ENCODE measurements at places on chromosomes 4 and X.

DNA sequence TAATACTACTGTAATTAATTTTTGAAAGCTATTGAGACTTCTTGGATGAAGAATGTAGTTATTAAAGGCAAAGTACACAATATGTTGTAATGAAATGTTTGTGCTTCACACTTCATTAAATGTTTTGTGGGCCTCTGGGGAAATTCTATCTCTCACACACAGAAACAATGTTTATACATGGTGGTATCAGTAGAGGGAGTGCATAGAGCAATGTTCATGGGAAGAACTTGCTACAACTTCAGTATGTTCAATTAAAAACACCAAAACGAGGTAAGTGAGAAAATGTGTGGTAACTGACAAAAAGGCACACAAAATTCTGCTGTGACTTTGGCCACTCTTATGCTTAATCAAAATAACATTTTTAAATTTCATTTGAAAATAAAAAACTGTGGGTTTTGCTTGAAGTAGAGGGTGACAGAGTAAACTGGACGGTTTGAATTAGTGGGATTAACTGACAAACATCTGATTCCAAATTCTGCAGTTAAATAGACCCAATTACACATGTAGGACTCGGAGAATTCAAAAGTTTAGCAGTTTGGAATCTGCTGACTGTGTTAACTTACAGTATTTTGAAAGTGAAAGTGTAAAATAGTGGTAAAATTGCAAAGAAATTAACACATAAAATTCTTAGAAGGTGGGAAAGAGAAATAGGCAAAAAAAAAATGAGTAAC lies 111.4 kb upstream of the TTC29 start:
- peak; percentile 34 for DNase-seq

DNA sequence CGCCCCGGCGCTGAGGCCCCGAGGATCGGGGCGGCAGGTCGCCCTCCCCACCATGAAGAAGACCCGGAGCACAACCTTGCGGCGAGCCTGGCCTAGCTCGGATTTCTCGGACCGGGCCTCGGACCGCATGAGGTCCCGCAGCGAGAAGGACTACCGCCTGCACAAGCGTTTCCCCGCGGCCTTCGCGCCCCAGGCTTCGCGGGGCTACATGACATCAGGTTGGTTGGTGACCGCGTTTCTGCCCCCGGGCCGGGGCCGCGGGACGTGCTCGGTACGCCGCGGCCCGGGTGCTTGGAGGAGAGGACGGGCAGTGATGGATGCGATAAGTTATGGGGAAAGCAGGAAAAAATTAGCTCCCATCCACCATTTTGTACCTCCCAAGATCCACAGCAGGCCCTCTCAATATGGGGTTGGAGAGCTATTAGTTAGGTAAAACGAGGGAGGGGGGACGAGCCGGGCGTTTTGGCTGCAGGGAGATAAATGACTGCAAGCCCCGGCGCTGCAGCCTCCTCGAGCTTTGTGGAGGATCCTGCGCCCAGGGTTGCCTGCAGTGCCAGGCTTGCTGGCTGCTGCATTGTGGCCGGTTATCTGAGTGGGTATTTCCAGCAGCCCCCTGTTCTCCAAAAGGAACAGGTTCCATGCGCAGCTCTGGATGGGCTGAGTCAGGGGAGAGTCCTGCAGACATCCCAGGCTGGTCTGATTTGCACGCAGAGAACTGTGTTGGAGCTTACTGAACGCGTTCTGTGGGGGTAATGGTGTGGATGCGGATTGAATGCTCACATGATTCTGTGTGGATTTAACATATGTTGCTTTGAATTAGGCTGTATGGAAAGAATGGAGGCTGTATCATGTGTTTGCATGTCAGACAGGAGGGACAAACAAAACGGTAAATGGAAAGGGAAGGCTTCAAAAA lies 1.9 kb downstream of the STOX2 start:
- no peak for DNase-seq

GRCh38 chr4:16819652-16820051 lies 78.8 kb downstream of the LDB2 start:
- no peak for DNase-seq

- peak; percentile 67 for DNase-seq
Observed at GRCh38 chr4:164572877-164573279, 181.1 kb upstream of the SMIM31 start.

GRCh38 chrX:48897157-48897624 lies 377 bp downstream of the TIMM17B start:
- DNase-seq: peak; percentile 62

- DNase-seq: no peak
Observed at GRCh38 chrX:14295426-14295825, 233.9 kb upstream of the GLRA2 start.

DNA sequence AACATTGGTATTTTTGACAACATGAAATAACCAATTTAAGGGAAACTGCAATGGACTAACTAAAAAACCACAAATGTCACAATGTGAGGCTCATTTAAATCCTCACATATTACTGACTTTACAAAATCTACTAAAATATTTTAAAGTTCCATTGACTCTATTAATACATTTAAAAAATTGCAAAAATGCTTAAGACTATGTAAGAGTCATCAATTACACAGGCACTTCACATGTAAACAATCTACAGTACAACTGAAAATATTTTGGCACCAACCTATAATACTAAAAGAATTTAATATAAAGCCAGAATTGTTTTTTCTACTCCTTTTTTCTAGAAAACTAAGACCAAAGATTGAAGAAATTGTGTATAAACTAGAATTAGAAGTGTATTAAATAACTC lies 76.8 kb upstream of the RBMXL3 start:
- DNase-seq: no peak

GRCh38 chr4:114012749-114013148 lies 33.3 kb upstream of the ARSJ start:
- no peak for DNase-seq

DNA sequence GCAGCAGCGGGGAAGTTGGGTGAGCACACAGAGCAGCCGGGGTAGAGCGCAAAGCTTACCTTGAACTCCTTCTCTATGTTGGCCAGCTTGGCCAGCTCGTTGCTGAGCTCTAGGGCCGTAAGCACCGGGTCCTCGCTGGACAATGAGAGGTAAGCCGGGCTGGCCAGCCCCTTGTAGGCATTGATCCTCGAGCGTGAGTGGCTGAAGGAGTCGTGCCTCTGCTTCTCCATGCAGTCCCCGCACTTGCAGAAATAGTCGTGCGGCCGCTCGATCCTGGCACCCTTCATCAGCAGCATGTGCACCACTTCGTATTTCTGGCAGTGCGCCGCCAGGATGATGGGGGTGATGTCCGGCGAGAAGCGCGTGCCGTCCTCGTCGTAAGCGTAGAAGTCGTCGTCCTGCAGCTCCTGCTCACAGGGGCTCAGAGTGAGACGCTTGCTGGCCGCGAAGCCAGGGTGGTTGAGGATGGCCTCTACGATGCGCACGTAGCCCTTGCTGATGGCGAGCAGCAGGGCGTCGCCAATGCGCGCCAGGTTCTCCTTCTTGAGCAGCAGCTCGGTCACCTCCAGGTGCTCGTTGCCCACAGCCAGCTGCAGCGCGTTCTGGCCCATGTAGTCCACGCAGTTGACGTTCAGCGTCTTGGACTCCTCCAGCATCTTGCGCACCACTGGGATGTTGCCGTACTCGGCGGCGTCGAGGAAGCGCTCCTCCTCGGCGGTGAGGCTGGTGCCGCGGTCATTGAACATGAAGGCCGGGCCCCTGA lies 19.5 kb downstream of the TRPC3 start:
- no peak for DNase-seq

- DNase-seq: peak; percentile 35
Observed at GRCh38 chrX:85024044-85024443, 20.4 kb downstream of the APOOL start.

DNA sequence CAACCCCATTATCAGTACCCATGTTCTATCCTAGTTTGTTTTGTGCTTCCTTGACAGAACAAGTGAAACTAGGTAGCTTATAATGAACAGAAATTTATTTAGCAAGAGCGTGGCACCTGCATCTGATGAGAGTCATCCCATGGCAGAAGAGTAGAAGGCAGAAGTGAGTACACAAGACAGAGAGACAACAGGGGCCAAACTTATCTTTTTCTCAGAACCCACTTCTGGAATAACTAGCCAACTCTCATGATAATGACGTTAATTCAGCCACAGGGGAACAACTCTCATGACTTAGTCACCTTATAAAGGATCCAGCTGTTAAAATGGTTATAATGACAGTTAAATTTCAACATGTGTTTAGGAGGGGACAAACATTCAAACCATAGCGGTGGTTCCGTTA lies 644.9 kb downstream of the TECRL start:
- no peak for DNase-seq

GRCh38 chr4:5387457-5387856 lies 320.9 kb downstream of the EVC2 start:
- no peak for DNase-seq

DNA sequence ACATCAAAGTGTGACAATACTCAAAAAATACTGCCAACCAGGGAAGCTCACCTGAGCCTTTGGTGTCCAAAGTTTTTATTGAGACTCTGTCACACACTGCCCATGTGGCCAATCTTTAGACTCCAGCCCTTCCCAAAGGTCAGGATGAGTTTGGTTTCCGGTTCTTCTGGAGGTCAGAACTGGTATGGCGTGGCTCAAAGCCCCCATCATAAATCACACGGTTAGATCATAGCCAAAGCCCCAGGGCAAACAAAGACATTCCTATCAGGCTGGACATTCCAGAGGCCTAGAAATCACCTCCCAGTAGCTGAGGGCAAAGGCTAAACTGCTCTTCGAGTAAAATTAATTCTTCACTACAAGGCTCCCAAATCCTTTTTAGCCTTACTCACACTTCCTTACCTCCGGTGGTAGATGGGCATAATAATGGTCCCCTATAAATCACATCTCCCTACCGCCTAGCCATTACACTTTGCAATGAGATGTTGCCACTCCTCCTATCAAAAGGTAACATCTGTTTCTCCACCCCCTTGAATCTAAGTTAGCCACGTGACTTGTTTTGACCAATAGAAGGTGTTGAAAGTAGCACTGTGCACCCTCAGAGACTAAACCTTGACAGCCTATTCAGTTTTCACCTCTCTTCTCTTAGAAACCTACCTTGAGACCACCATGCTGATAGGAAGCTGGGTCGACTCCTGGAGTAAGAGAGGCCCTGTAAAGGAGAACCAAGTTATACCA lies 137.8 kb upstream of the DUSP21 start:
- no peak for DNase-seq

GRCh38 chr4:17058916-17059741 lies 160.7 kb upstream of the LDB2 start:
- DNase-seq: peak; percentile 91

- DNase-seq: no peak
Observed at GRCh38 chr4:1361431-1361830, 14.4 kb downstream of the UVSSA start.

GRCh38 chr4:2436301-2436700 lies 17.5 kb downstream of the CFAP99 start:
- DNase-seq: peak; percentile 28

DNA sequence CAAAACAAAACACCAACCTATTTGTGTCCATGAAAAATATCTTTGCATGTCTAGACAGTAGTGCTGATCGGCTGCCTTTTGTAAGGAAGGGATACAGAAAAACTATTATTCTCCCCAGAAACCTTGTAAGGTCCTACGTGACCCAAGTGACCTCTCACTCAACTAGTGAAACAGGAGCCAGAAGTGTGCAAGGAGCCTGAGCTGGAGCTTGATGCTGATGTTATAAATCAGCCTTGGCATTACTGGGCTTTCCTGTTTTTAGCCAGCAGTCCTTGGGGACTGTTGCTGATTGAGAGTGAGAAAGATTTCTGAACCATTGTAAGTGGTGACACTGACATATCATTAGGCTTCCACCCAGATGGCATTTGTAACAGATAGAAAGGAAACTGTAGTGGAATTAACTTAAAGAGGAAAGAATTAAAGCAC lies 100.8 kb upstream of the LIMCH1 start:
- DNase-seq: no peak

DNA sequence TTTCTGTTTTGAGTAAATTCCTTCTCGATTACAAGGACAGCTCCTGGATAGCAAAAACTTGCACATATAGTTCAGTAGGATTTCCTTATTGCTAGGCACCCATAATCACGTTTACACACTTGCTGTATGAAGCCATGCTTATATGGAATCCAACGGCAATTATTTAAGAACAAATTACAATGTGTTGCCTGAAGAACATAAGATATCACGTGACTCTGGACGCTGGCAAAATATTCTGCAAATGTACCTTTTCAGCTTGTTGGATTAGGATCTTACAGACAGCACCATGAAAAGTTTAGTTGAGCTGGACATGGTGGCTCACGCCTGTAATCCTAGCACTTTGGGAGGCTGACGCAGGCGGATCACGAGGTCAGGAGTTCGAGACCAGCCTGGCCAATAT lies 17.4 kb downstream of the MFAP3L start:
- DNase-seq: no peak

GRCh38 chrX:56233682-56234081 lies 1.5 kb downstream of the KLF8 start:
- peak; percentile 80 for DNase-seq

DNA sequence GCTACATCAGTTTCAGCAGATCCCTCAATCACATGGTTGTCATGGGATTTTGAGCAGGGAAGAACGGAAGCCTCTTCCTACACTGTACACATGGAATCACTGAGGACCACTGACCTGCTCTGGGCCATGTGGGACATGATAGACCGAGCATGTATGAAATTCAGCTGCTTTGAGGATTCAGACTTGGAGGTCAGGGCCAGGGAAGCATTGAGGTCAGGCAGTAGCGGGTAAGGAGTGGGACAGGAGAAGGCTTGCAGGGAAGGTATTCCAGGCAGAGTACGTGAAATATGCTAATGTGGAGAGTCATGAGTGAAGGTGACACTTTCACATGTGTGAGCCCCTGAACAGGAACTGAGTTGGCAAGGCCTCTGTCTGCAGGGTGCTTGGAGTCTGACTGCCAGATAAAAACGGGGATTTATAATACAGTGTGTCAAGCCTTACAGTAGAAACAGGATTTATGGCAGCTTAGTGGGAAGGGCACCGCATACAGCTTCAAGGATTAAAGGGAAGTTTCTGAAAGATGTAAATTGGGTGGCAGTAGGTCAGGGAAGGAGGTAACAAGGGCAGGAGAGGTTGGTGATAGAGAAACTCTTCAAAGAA lies 111.7 kb downstream of the STK32B start:
- DNase-seq: no peak

DNA sequence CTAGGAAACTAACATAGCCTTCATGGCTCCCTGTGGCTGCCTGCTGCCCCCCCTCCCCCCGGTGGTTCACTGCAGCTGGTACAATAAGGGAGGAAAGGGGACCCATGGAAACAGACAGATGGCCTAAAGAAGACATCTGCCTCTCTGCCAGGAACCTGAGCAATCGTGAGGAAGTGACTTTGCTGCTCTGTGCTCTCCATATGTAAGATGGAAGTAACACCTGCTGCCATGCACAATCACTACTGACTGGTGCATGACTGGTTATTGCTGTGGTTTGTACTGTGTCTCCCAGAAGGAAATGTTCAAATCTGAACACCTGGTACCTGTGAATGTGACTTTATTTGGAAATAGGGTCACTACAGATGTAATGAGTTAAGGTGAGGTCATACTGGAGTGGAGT lies 43.6 kb downstream of the CD99L2 start:
- DNase-seq: no peak

GRCh38 chr4:121799208-121799823 lies 1.8 kb upstream of the EXOSC9 start:
- no peak for DNase-seq

GRCh38 chrX:14607446-14607985 lies 78.2 kb downstream of the GLRA2 start:
- no peak for DNase-seq

GRCh38 chr4:77795326-77795725 lies 23.8 kb downstream of the CNOT6L start:
- DNase-seq: no peak
